Stimulated activated effector memory CD8-positive, alpha-beta T cell treated with anti-CD3 and anti-CD28 coated beads, Interleukin-12 subunit alpha, Interleukin-12 subunit beta, amount 100 ng/mL, for 72 hours (primary cell): ENCODE measurements at places on chromosomes 11 and 22.
A peak's percentile ranks its signal among the peaks of the same experiment; 100 is the strongest.

DNA sequence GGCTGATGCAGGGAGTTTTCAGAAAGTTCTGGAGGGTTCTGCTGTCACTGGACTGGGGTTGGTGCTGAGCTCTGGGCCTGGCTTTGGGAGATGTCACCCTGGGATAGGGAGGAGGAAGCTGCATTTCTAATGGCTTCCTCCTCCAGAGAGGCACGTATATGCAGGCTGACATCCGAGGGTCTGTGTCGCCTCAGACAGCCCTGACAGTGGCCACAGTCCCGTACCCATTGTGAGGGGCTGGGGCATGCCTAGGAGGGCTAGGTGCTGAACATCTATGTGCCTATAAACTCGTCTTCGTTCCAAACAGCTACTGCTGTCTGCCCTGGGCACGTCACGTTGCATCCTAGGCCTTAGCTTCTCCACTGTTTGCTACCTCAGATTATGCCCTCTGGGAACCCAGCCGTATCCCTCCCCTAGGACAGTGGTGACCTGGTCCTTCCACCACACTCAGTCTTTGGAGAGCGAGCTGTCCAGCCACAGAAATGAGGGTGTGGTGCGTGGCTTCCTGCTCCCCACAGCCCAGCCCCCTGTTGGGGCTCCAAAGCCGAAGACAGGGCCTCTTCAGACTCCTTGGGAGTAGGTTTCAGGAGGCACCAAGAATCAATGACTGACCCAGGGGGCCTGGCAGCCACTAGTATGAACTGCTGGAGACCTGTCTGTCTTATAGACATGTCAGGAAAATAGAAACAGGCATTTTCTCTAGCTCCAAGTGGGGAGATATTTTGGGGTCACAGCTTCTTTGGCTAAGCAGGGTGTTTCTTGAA lies 26.4 kb downstream of the ADAMTS15 start:
- DNase-seq = no peak

DNA sequence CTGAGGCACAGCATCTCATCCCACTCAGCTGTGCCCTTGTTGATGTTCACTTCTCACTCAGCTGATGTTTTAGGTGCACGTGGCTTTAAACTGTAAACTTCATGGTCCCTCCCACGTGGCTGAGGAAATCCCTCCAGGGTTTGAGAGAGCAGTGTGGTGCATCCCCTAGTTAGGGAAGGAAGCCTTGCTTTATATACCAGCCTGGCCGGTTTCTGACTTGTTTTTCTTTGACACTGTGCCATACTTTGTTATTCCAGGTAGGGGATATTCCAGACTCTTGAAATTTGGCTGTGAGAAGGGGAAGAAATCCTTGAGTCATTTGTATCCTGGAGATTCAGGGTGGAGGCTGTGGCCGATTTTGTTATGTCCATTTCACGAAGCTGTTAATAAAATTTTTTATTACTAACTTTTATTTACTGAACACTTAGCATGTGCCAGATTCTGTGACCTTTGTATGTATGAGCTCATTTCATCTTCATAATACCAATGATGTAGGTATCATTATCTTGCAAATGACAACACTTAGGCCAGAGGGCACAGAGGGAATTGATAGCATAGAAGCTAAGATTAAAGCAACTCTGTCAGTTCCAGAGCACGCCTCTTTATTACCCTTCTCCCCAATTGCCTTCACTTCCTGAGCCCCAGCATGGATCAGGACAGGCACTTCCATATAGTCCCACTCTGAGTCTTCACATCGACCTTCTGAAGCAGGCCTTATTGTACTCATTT lies 116.6 kb downstream of the NAV2 start:
- DNase-seq = no peak

DNA sequence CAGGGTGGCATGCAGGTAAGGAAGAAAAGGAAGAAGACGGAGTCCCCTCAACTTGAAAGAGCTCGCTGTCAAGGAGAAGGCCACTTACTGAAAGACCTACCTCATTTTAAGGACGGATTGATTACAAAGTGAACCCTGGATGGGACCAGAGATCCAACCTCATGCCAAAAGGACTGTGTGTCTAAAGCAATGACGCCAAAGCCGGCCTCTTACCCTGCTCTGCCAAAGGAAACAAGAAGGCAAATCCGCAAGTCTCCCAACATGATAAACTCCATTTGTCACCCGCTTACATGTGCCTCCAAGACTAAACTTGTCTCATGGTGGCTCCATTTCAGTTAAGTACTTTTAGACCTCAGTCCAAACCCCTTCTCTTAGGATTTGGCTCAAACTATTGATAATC lies 148.7 kb upstream of the MTMR2 start:
- no peak for DNase-seq

DNA sequence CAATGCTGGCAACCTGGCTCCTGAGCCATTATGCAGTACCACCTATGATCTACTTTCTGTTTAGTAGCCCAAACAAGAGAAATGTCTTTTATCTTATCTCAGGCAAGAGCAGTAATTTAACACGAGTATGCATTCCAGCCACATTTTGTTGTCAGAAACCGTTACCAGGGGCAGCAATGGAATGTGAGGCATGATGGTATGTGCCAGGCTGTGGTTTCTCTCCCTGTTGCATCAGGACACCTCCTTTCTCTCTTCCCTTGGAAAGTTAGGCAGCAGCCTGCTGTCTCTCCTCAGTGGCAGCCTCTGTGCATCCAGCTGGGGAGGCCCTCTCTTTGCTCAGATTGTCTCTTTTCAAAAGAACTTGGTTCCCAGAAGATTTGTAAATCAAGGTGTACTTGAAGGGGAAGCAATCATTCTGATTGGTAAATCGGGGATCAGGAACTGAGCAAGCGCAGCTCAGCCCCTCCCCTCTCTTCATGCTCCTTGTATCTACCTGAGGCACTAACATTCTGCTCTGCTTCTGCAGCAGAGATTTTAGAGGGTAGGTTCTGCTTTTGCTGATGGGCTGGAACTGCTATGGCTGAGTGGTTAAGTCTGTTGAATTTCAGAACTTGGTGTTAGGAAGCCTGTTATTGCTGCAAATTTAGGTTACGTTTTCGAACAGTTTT lies 229.2 kb downstream of the ADAMTS15 start:
- DNase-seq = no peak

DNA sequence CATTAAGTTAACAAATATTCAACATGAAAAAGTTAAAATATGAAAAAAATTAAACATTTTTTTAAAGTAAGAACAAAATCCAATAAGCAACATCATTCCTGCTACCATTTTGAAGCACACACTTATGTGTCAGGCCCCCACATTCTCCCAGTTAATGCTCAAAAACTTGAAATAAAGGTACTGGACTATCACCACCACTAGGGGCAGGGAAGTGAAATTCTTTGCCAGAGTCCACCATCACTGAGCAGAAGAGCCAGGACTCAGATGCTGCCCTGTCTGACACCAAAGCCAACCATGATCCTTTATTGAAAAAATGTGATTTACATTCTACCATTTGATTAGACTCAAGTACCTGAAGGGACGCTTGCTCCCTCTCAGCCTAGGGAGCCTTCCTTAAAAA lies 39.1 kb downstream of the PITPNB start:
- DNase-seq = no peak

DNA sequence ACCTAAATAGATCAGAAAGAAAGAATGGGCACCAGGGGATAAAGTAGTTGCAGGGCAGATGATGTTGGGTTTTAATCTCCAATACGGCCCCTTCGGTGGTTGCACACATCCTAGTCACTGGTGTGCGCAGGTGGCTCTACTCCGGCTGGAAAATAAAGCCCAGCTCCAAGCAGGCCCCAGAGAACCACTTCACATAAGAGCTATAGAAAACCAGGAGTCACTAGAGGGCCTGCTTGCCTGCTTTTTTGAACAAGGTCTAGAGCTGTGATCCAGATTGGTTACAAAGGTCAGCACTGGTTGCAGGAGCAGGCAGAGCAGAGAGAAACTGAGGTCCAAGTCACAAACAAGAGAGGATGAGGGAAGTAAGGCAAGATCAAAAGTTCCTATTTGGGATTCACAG lies 41.5 kb upstream of the MS4A8 start:
- no peak for DNase-seq

DNA sequence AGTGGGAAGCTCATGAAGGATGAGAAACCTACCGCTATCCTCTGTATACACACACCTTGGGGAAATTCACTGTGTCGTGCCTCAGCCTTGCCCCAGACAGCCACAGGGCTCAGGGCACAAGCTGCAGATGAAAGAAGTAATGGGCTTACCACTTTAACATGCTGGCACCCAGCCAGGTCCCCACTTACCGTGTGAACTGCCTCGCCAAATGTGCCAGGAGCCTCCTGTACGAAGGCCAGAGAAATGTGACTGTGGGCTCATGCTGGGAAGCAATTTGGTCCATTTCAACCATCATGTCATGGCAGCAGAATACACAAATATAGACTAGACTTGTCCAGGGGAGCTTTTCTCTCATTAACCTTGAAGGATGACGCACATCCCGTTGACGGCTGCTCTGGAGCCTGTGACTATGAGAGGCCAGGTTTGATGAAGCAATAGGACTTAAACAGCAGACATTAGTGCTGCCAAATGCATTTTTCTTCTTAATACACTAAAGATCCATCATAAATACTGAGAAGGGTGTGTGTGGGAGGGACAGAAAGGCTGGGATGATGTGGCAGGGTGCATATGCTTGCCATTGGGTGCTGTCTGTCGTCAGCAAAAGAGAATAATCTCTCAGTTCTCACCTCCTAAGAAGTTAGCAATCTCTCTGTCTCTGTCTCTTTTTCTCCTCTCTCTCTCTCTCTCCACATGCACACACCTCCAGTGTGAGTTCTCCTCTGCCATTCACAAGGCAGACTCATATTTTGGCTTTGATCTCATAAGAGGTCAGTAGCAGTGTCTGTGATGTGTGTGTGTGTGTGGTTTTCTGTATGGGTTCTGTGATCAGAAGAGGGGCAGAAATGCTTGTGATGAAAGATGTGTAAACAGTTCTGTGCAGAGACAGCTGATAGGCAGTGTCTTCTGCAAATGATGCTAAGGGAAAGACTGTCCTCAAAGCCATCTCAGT lies 142.4 kb downstream of the KIRREL3 start:
- DNase-seq = no peak

- DNase-seq = no peak
Observed at GRCh38 chr22:42979606-42980005, 35.3 kb downstream of the PACSIN2 start.

- no peak for DNase-seq
Observed at GRCh38 chr22:24950272-24950902, 2.1 kb upstream of the KIAA1671 start.

DNA sequence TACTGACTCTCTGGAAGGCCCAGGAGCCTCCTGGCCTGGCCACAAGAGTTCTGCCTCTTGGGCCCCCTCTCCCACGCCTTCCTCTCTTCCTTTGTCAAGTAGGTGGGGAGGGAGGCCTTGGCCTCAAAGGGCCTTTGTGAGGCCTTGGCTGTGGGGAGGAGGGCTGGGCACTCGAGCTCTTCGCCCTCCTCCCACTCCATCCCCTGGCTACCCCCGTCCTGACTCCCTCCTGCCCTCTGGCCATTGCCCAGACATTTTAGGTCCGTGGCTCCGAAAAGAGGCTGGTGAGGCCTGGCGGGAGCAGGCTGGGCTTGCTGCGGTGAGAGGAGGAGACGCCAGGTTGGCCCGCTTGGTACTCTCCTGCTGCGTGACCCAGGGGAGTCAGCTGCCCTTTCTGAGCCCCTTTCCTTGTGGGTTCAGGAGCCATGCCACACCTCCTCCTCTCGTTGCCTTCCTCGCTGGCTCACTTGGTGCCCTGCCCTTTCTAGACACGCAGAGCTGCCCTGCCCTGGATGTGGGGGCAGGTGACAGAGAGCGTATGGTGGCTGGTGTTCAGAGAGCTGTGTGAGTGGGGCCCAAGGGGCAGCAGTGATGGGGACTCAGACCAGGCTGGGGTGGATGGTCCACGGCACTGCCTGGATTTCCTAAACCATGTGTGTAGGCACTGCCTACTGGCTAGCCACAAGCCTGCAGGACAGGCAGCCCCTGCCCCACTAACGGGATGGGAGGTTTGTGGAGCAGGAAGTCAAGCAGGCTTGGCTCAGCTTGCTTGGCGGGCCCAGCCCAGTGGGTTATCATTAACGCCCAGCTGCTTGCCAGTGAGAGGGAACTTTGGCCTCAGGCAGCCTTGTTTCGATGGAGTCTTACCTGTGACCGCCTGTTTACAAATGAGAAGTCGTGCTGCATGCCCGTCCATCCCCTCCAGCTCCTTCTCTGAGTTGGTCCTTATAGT lies 15.8 kb upstream of the OMP start:
- no peak for DNase-seq

DNA sequence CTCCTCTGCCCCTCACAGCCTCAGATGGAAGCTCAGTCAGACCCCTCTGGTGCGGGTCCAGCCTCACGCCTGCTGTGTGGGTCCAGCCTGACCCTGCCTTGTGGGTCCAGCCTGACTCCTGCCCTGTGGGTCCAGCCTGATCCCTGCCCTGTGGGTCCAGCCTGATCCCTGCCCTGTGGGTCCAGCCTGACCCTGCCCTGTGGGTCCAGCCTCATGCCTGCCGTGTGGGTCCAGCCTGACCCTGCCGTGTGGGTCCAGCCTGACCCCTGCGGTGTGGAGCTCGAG lies 445.3 kb downstream of the BRD1 start:
- DNase-seq = peak; percentile 30

- DNase-seq = no peak
Observed at GRCh38 chr22:39408173-39408572, 8.6 kb downstream of the TAB1 start.

- no peak for DNase-seq
Observed at GRCh38 chr11:65821107-65821506, 12.7 kb upstream of the SNX32 start.

DNA sequence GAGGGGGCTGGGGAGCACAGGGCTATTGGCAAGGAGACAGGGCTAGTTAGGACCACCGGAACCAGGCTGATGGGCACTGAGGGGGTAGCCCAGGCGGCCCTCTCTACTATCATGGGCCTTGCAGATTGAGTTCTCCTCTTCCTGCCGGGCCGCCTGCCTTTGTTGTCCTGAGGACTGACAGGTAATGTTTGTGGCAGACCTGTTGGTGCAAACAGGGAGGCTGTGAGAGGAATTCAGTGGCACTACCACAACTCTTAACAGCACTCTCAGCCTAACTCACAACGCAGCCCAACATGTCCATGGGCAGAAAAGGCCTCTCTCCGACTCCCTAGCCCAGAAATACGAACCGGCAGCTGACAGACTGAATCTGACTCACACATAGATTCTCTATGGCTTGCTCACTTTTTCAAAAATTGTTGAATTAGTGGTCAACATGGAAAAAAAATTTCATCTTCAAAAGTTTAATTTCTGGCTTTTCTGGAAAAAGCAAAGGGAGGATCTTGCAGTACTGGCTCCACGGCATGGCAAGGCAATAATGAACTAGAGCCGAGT lies 11.4 kb downstream of the KCNJ5 start:
- DNase-seq = no peak

- DNase-seq = no peak
Observed at GRCh38 chr11:31259797-31260196, 109.7 kb downstream of the DCDC1 start.

DNA sequence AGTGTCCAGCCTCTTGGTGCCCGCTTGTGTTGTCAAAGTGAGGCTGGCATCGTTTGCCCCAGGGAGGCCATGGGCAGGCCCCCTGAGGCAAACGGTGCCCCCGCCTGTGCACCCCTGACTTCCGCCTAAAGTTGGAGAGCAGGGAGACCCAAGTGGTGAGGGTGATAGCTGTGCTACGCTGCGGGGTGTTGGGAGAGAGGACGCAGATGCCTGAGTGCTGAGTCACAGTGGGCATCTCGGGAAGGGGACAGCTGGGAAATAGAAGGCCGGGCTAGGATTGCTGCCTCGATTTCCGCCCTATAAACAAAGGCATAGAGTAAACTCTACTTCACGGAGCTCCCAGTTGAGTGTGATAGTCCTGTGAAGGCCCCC lies 5.8 kb downstream of the GRIK4 start:
- no peak for DNase-seq
